Esophagus muscularis mucosa (tissue), 4 donors: ENCODE measurements at places on chromosomes 6 and 20.

DNA sequence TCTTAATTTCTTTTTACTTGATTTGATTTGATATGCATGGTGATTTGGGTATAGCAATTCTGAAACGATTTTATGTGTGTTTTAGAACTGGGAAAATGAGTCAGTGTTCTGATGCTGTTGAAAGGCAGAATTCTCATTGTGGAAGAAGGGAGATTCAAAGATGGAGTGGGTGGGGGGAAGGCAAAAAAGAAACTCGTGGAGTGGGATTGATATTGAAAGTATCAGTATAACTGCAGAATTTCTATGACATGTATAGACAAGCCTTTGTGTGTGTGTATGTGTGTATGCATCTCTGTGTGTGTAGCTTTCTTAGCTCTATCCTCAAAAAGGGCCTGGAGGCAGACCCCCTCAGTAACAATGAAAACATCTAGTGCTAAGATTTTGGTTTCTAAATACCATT lies 184.3 kb upstream of the OLIG3 start:
- no peak for DNase-seq

DNA sequence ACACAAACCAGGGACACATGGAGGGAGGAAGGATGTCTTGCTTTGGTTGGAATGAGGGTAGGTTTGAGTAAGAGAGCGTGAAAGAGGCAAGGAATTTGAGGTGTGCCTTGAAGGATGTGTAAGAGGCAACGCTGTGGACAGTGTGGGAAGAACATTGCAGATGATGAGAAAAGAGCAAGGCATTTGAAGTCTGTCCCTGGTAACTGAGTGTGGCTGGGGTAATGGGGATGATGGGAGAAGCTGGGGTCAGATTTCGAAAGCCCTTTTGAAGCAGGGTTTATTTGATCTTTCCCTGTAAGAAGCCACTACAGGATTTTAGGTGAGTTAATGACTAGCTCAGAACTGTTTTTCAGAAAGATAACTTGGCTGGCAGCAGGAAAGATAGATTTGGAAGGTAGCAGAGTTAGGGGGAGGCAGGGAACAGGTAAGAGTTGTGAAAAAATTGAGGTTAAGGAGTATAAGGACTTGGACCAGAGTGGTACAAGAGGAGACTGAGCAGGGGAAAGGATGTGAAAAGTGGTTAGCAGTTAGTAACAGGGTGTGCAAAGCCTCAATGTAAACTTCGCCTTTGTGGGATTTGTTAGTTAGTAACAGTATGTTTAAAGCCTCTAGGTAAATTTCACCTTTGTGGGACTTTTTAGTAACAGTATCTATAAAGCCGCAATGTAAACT lies 17.7 kb downstream of the UTRN start:
- no peak for DNase-seq

DNA sequence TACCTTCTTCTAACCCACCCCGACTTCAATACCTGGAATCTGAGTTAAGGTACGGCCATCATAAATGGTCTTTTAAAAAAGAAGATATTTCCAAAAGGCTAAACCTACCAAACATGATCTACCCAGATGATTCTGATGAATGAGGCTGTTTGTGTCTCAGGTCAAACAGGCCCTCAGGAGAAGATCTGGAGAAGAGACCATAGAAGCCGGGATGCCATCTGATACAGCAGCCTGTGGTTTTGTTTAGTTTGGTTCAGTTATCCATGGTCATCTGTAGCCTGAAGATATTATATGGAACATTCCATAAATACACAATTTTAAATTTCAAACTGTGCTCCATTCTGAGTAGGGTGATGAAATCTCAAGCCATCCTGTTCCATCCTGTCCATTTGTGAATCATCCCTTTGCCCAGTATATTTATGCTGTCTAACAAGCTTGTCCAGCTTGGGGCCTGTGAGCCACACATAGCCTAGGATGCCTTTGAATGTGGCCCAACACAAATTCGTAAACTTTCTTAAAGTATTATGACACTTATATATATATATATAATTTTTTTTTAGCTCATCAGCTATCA lies 4.0 kb upstream of the CAP2 start:
- no peak for DNase-seq

GRCh38 chr6:1778686-1779235 lies 169.0 kb downstream of the FOXC1 start:
- DNase-seq = no peak

DNA sequence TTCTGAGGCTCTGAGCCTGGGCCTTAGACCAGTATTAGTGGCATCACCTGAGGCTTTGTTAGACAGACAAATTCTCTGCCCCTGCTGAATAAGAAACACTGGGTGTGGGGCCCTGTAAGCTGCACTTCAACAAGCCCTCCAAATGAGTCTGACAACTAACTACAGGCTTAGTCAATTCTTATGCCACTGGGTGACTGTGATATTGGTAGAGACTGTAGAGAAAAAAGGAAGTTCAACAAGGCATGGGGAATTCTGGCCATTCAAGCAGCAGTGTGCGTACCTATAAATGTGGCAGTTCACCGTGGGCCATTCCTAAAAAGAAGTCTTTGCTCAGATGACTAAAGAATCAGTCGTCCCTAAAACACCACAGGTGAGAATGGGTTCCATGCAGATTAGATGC lies 82.7 kb downstream of the MDN1 start:
- no peak for DNase-seq

- DNase-seq = no peak
These were observed 445.4 kb upstream of the DEFB115 start for GRCh38 chr20:30811885-30812671.

DNA sequence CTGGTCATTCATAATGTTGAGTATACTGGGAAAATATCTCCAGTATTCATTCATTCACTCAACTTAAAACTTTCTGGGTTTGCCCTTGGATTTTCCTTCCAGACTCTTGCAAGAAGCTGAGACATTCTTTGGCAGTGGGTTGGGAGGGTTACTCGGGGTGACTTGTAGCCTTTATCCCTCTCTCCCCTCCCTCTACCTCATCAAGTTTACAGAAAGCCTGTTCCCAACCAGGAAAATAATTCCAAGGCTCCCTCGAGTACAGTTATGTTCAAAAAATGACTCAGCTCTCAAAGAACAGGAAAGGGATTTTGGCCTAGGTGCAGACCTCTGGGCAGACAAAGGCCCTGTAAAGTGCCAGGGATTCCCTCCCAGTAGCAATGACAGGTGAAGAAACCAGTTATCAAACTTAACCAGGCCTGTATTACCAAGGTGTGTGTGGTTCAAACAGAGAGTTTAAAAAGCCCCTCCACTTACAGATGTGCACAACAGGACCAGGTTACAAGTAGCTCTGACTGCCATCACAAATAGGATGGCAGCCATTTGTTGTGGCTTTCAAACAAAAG lies 22.2 kb downstream of the FKBP1A start:
- peak; percentile 91 for DNase-seq

DNA sequence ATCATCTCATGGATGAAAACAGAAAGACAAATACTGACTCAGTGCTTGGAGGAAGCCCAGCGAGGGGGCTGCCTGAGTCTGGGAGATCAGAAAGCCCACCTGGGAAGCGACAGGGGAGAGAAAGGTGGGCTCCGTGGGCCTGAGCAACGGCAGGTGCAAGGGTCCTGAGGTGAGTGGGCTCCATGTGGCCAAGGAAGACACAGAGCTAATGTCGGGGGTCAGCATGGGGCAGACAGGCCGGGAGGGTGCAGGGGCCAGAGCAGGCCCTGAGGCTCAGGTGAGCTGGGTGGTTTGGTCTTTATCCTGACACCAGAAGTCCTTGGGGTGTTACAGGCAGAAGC lies 18.8 kb downstream of the APCDD1L start:
- DNase-seq = no peak

DNA sequence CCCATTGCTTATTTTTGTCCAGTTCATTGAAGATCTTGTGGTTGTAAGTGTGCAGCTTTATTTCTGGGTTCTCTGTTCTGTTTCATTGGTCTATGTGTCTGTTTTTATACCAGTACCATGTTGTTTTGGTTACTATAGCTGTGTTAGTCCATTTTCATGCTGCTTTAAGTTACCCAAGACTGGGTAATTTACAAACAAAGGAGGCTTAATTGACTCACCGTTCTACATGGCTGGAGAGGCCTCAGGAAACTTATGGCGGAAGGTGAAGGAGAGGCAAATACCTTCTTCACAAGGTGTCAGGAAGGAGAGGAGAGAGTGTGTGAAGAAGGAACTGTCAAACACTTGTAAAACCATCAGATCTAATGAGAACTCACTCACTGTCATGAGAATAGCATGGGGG lies 29.9 kb upstream of the FERMT1 start:
- peak; percentile 57 for DNase-seq

GRCh38 chr6:25009393-25009710 lies 73.6 kb upstream of the RIPOR2 start:
- no peak for DNase-seq

- no peak for DNase-seq
These were observed 1.3 kb upstream of the PPP1R16B start for GRCh38 chr20:38804221-38804620.

- DNase-seq = no peak
These were observed 234.6 kb downstream of the DLL1 start for GRCh38 chr6:170056278-170056711.

DNA sequence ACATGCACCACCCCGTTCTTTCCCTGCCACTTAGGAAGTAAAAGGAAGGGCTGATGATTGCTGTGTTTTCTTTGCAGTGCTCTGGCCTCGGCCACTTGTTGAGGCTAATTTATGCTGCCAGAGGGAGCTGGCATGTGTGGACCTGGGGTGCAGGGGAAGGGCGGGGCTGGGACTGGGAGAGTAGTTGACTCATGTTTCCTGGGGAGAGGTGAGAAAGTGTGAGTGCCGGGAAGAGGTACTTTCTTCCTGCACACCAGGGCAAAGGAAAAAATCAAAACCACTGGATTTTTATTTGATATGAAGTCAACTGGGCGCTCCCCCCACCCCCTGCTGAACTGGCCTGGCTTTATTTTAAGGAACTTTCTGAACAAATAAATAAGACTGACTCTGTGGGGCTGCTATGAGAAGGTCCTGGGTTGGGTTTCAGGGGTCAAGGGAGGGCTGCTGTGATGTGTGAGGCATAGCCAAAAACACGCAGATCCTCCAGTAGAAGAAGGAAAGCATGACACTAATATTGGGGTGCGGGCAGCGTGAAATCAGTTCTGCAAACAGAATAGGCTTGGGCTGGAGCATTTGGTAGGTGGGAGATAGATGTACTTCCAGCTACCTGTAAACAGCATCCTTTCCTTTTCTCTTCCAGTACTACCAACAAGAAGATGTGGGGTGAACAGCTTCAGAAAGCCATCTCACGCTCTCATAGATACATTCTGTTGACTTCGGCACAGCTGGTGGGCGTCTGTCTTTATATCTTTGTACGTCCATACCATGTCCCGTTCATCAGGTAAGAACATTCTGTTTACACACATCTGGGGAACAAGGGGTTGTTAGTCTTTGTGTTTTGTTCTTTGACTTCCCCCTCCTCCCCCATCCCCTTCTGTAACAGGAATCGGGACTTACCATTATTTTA lies 87.5 kb downstream of the SYNJ2 start:
- DNase-seq = no peak

DNA sequence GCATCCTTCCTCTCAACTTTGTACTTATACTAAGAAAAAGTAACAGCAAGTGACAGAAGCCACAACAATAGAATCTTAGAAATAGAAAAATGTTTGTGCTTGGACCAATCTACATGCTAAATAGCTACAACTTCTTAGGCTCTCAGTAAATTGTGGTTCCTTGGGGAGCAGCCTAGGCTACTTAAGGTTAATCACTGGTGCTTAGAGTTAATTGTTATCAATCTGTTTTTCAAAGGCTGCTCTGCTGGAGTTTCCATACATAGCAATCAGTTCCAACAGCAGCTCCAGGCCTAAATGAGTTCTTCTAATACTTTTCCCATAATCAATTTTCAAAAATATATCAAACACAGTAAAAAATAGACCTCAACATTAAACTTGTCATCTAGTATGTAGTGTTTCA lies 571.4 kb downstream of the EPHA7 start:
- DNase-seq = no peak

- DNase-seq = no peak
These were observed 76.5 kb downstream of the ADGRG6 start for GRCh38 chr6:142378138-142378875.

DNA sequence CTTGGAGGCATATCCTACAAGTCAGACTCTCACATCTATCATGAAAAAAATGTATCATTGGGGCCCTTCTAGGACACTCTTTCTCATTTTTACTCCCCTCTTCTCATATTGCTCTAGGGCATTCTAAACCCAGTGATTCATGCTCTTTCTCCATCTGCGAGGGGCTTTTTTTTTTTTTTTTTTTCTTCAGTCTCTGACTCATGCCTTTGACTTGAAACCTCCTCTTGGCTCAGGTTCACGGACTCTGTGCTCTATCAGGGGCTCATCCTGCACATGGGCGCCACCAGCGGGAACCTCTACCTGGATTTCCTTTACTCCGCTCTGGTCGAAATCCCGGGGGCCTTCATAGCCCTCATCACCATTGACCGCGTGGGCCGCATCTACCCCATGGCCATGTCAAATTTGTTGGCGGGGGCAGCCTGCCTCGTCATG lies 17.8 kb downstream of the SLC22A1 start:
- DNase-seq = peak; percentile 74

GRCh38 chr6:38725414-38726183 lies 10.5 kb downstream of the DNAH8 start:
- no peak for DNase-seq

GRCh38 chr6:148251891-148252290 lies 90.7 kb upstream of the SASH1 start:
- DNase-seq = no peak

- no peak for DNase-seq
These were observed 149.9 kb downstream of the RALGAPA2 start for GRCh38 chr20:20562507-20562906.

GRCh38 chr6:7124636-7125035 lies 16.9 kb downstream of the RREB1 start:
- no peak for DNase-seq

GRCh38 chr6:160509610-160510009 lies 154.5 kb downstream of the LPA start:
- DNase-seq = no peak

DNA sequence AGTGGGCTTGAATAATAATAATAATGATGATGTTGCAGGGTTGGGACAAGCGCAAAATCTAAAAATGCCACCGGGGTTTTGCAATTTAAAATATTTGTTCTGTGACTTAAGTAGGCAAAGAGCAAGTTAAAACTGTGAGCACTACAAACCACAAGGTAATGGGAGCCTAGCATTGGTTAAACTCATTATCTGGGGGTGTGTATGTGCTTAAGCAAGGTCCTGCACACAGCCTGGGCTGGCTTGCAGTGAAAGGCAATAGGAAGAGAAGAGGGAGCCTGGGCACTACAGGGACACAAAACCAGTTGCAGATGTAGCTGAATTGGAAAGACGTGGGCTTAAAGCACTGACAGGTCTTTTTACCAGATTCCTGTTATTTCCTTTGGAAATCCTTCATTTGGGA lies 11.7 kb downstream of the SIM1 start:
- DNase-seq = no peak

- DNase-seq = no peak
These were observed 48.9 kb downstream of the PRDM1 start for GRCh38 chr6:106134906-106135634.

GRCh38 chr6:127117979-127118297 lies 533 bp upstream of the RSPO3 start:
- DNase-seq = no peak

- DNase-seq = no peak
These were observed 81.0 kb downstream of the AKAP7 start for GRCh38 chr6:131216246-131216645.

- DNase-seq = no peak
These were observed 17.9 kb downstream of the COL19A1 start for GRCh38 chr6:69884231-69884630.

- DNase-seq = no peak
These were observed 78.8 kb upstream of the DEFB112 start for GRCh38 chr6:50128420-50129005.
